ENCODE measurements at places on chromosomes 4 and X.

DNA sequence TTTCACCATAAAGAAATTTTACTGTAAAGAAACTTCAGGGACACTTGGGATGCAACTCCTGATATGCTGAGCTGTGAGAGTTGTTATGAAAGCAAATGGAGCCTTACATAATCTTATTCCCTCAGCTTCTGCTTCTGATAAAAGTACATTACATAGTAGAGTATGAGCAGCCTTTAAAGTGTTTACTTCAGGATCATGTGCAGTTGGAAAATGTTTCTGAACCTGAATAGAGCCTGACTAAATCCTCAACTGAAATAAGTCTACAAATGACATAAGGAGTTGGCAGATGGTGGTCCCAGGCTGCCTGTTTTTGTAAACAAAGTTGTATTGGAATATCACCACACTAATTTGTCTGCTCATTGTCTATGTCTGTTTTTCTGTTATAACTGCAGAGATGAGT lies 19.3 kb downstream of the RASSF6 start:
- H3K4me1 ChIP-seq, result peaks cover 7% of the 10 kb centered on the region
- H3K4me3 ChIP-seq, result no peak overlapping the region
- no peak for DNase-seq
- H3K27me3 ChIP-seq, result no peaks in the 10 kb centered on the region
- H3K36me3 ChIP-seq, result no peaks in the 10 kb centered on the region

DNA sequence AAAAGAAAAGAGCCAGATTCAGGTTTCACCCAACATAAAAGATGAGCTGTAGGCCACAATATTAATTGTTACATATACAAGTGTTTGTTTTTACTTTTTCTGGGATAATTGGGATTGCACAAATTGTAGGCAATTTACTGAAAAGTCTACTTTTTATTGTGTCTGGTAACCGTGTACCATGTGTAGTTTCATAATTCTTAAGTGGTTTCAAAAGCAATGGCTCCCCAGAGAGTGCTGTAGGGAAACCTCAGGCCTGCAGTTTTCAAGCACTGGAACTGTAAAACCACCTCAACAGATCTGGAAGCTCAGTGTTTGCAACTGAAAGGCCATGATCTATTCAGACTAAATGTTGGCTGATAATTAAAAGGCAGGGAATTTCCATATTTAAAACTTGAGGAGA lies 53.9 kb upstream of the MMAA start:
- H3K27ac ChIP-seq, result no peak overlapping the region
- no peaks in the 10 kb centered on the region for H3K27me3 ChIP-seq
- H3K4me1 ChIP-seq, result no peaks in the 10 kb centered on the region
- DNase-seq, result no peak
- H3K4me3 ChIP-seq, result no peak overlapping the region
- H3K36me3 ChIP-seq, result no peaks in the 10 kb centered on the region

DNA sequence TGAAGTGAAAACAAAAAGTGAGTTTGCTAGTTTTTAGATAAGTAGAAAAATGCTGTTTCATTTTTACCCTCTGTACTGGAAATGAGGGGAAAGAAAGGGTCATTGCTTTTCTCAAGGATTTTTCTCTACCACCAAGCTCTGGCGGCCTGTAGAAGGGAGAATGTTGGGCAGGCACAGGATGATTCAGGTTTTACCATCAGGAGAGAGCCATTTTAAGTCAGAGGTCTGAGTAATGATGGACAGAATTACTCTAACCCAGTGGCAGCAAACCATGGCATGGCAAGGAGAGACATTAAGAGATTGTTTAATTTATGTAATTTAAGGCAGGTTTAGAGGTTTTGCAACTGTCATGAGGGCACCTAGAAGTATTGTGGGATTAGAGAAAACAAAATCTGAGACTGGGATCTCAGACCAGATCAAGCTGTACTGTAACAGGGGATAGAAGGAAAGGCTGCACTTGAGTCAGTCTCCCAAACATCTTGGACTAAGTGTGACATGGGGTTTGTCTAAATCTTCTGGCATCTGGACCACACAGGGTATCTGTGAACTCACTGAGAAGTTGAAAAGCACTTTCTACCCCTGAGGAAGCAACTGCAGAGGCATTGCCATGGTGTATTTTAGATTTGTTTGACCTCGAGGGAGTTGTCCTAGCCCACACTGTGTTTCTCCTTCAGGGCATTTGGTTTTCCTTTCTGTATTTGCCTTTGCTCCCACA lies 81.6 kb downstream of the BANK1 start:
- H3K27me3 ChIP-seq, result no peaks in the 10 kb centered on the region
- no peaks in the 10 kb centered on the region for H3K36me3 ChIP-seq
- no peak for DNase-seq
- no peak overlapping the region for H3K4me3 ChIP-seq
- no peaks in the 10 kb centered on the region for H3K4me1 ChIP-seq
- no peak overlapping the region for H3K27ac ChIP-seq

GRCh38 chrX:102846544-102847236 lies 90.4 kb upstream of the RAB40AL start:
- H3K4me3 ChIP-seq, result no peak overlapping the region
- no peaks in the 10 kb centered on the region for H3K36me3 ChIP-seq
- H3K27me3 ChIP-seq, result no peaks in the 10 kb centered on the region
- H3K27ac ChIP-seq, result no peak overlapping the region
- no peaks in the 10 kb centered on the region for H3K4me1 ChIP-seq
- DNase-seq, result no peak

DNA sequence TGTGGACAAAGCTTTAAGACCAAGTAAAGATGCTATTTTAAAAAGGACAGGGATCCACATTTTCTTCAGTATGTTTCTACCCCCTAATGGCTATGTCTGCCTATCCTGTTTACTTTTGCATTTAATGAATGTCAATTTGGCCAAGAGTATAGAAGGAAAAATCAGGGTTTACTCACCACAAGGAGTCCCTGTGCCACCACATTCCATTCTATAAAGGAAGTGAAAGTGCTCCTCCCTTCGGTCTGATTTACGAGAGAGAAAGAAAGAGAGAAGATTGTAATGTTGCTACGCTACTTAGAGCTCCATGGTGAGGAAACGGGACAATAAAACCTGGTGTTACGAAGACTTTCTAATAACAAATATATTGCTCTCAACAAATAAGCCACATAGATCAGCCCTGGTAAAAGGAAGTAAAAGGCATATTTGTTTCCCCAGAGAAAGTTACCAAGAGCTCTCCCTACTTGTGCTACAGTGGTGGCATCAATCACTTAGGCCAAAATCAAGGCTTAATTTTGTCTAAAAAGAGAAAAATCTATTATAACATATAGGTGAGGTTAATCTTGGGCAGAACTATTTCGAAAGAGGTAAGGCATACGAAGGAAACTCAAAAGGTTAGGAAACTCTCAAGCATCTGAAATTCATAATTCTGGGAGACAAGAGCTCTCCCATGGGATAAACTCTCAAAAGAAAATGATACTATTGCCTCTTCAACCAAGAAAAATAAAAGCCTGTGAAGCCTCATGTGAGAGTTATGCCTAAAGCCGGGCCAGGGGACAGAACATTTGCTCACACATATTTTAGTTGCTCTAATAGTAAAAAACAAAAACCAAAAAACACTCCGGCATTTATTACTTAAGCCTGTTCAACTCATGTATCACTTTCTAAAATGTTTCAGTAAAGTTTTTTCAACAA lies 29.5 kb downstream of the TAPT1 start:
- no peaks in the 10 kb centered on the region for H3K36me3 ChIP-seq
- no peaks in the 10 kb centered on the region for H3K4me1 ChIP-seq
- no peak overlapping the region for H3K4me3 ChIP-seq
- peak; percentile 20 for DNase-seq
- no peak overlapping the region for H3K27ac ChIP-seq

DNA sequence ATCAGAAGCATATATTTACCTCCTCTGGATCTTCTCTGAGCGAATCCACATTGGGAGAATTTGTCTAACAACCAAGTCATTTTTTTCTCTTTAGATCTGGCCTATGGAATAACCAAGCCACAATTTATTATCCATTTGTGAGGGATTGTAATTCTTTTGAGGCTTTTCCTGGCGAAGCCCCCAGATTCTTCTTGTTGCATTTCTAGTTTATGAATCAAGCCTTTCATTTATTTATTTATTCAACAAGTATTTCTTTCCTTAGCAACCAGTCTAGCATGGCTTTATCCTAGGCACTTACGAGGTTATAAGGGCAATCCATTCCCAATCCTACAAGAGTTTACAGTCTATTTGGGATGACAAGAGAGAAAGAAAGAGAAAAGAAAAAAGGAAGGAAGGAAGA lies 18.4 kb upstream of the FNIP2 start:
- no peak overlapping the region for H3K27ac ChIP-seq
- H3K4me1 ChIP-seq, result no peaks in the 10 kb centered on the region
- no peaks in the 10 kb centered on the region for H3K36me3 ChIP-seq
- no peaks in the 10 kb centered on the region for H3K27me3 ChIP-seq
- DNase-seq, result no peak
- H3K4me3 ChIP-seq, result no peak overlapping the region

DNA sequence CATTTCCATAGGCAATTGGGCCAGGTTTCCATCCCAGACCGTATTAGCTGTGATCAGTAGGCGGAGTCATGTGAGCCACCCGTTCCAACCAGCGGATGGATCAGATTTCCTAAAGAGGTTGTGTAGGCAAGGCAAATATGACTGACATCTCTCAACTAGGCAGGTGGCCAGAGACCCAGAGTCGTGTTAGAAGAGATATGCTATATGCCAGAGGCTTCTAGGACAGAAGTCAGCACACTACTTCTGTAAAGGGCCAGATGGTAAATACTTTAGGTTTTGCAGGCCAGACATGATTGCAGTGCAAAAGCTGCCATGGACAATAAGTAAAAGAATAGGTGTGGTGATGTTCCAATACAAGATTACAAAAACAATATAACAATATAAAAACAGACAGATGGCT lies 788.4 kb downstream of the RPA4 start:
- no peaks in the 10 kb centered on the region for H3K4me1 ChIP-seq
- H3K4me3 ChIP-seq, result no peak overlapping the region
- no peaks in the 10 kb centered on the region for H3K27me3 ChIP-seq
- peak; percentile 12 for DNase-seq
- no peak overlapping the region for H3K27ac ChIP-seq

DNA sequence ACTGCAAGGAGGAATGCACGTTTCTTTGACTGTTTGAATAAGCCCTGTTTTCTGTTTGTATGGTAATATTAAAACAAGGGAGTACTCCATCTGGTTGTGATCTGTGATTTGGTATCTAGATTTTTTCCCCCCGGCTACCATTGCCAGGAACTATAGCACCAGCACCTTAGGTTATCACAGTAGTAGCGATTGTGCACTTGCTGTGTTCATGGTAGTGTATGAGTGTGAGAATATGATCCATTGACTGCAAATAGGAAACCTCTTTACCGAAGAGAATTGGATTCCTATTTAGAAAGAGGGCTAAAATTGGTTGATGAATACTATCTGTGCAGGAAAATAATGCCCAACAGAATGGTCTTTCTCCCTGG lies 69.9 kb downstream of the LARP7 start:
- no peaks in the 10 kb centered on the region for H3K4me1 ChIP-seq
- H3K36me3 ChIP-seq, result no peaks in the 10 kb centered on the region
- H3K4me3 ChIP-seq, result no peak overlapping the region
- peaks cover 13% of the 10 kb centered on the region for H3K27me3 ChIP-seq
- H3K27ac ChIP-seq, result no peak overlapping the region
- DNase-seq, result no peak

DNA sequence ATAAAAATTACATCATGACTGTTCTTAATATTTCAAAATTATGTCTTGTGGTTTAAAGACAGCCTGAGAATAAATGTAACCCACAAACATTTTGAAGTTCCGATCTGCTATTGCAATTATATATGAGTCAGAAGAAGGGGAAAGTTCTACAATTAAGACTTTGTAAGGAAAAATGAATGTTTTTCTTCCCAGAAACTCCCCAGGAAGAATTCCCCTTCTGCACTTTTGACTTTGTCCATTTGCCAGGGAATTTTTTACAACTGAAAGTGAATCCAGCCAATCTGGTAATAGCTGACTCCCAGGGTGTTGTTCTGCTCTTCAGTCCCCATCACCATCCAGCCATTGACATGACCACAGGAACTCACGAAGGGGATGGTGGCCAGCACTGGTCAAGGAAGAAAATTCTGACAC lies 61.6 kb upstream of the NOCT start:
- no peaks in the 10 kb centered on the region for H3K36me3 ChIP-seq
- no peaks in the 10 kb centered on the region for H3K27me3 ChIP-seq
- DNase-seq, result peak; percentile 54

- H3K27ac ChIP-seq, result no peak overlapping the region
- no peak overlapping the region for H3K4me3 ChIP-seq
- no peak for DNase-seq
- H3K4me1 ChIP-seq, result no peaks in the 10 kb centered on the region
- H3K36me3 ChIP-seq, result no peaks in the 10 kb centered on the region
These were observed 74.8 kb upstream of the PASD1 start for GRCh38 chrX:151488677-151489076.

DNA sequence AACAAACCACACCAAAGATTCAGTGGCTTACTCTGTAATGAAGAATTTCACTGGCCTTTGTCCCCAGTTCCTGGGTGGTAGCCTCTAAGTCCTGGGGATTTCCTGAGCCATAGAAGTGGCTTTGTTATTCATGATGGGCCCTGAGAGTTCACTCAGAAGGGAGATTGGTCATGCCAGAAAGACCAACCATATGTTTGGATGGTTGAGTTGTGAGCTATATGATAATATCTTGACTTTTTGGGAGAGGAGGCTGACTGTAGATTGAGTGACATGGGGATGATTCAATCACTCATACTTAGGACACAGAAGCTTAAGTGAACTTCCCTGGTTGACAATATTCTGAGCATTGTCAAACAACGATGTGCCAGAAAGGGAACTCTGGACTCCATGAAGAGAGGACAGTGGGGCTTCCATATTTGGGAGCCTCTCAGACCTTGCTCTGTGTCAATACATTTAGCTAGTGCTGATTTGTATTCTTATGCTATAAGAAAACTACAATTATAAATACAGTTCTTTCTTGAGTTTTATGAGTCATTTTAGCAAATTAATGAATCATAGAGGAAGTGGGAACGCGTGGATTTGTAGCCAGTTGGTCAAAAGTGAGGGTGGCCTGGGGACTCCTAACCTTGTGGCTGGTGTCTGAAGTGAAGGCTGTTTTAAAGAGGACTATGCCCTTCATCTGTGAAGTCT lies 392.0 kb downstream of the GBA3 start:
- no peak overlapping the region for H3K27ac ChIP-seq
- no peaks in the 10 kb centered on the region for H3K4me1 ChIP-seq
- no peaks in the 10 kb centered on the region for H3K36me3 ChIP-seq
- no peak for DNase-seq
- no peak overlapping the region for H3K4me3 ChIP-seq

DNA sequence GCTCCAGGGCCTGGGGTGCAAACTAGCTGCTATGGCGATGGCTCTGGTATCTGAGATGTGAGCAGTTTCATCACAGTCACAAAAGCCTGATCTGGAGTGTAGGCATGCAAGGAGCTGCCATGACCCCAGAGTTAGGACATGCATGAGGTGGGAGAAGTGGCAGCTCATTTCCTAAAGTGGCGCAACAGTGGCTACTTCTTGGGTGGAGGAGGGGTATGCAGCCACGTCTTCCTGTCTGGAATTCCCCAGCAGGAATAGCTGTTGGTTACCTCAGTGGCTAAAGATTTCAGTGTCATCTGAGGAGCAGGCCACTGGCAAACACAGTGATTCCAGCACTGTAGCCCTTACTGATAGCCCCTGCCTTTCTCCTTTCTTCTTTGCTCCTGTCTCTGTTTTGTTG lies 1382.5 kb downstream of the C4orf33 start:
- no peak overlapping the region for H3K4me3 ChIP-seq
- H3K36me3 ChIP-seq, result no peaks in the 10 kb centered on the region
- peaks cover 4% of the 10 kb centered on the region for H3K4me1 ChIP-seq
- no peak overlapping the region for H3K27ac ChIP-seq
- no peaks in the 10 kb centered on the region for H3K27me3 ChIP-seq

- no peaks in the 10 kb centered on the region for H3K4me1 ChIP-seq
- no peak overlapping the region for H3K27ac ChIP-seq
- no peak for DNase-seq
- no peaks in the 10 kb centered on the region for H3K27me3 ChIP-seq
- H3K4me3 ChIP-seq, result no peak overlapping the region
These were observed 69.7 kb downstream of the ANKRD50 start for GRCh38 chr4:124642846-124643245.

Measured in trophoblast cell (in vitro differentiated cells and primary cell).